Kidney epithelial cell (primary cell): ENCODE measurements at places on chromosomes 2 and 18.

GRCh38 chr2:28658369-28658768 lies 93.3 kb upstream of the PPP1CB start:
- no peak for DNase-seq

DNA sequence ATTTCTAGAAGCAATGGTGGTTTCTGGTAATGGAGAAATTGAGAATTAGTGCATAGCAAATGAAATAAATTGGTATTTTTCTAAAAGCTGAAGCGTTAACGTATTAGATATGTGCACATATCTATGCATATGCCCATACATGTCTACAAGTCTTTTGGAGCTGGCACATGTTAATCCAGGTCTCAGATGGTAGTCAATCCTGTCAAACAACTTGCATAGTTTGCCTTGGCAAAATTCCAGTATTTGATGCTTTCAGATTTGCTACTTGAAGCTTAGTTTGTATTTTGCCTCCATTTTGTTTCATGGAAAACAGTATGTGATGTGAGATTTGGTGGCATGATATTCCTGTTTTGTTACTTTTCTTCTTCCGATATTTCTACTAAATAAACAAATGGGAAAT lies 304.6 kb downstream of the PARD3B start:
- no peak for DNase-seq

DNA sequence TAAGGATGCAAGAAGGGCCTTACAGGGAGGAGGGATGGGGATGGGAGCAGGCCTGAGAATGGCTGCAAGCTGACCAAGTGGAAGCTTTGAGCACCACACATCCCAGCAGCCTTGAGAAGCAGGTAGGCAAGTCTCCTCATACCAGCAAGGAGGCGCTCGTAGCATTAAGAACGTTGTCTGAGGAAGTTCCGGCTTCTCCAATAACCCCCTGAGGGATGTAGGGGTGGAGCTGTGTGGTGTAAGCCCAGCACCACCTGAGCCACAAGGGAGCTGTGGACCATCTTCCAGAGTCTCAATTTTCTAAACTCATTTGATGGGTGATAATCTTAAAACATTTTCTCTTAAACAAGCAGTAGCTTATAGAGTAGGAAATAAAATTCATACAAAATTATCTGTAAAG lies 50.6 kb downstream of the ST3GAL5 start:
- no peak for DNase-seq

GRCh38 chr18:65753520-65753919 lies 2.7 kb downstream of the CDH7 start:
- peak; percentile 9 for DNase-seq

- DNase-seq, result no peak
Observed at GRCh38 chr2:38494394-38494793, 108.3 kb downstream of the HNRNPLL start.

- no peak for DNase-seq
Observed at GRCh38 chr2:16637304-16637703, 28.3 kb downstream of the CYRIA start.

DNA sequence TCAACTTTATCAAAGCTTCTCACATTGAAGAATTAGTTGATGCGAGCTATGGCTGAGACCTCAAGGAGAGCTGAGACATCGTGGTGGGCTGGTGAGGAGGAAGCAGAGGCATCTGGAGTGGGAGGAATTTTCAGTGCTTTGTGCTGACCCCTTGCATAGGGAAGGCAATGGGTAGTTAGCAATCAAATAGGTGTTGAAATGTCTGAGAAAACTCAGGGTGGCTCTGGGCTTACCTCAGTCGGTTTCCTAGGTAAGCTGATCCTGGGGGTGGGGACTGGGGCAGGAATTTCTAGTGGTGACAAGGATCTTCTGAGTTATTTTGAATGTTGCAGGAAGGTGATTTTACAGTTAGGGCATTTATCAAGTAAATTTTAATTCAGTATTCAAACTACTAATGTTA lies 20.7 kb upstream of the DPP10 start:
- DNase-seq, result no peak

GRCh38 chr2:178295115-178295514 lies 100.8 kb downstream of the OSBPL6 start:
- DNase-seq, result peak; percentile 54

DNA sequence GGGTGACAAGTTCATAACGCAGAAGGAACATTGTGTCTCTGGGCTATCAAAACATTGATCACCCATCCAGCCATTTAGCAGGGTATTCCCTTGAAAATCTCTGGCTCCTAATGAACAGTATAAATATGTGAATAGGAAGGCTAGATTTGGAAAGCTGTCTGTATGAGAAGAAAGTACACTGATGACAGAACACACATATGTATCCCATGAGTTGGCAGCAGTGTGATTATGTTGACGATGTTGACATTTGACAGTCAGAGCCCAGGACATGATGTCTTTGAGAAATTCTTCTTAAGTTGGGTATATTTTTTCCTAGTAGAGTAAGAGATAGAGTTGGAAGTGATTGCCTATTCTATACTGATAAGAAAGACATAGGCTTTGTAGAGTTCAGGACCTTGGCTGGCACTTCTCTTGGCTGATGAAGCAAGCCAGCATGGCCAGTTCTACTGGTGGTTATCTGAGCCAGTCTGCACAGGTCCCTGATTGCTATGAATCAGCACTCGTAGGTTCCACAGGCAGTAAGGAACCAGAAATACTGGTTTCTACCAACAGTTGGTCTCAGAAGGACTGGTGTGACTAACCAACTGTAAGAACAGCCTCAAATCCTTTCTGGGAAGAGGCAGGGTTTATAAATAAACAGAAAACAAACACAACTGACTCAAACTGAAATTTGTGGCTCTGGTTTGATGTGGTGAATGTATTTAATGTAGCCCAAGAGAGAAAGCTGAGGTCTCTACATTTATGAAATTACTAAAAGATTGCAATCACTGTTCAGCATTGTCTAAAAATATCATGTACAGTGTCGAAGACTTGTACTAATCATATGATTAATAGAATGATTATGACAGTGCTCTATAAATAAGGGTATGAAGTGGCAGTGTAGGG lies 43.9 kb upstream of the RAPH1 start:
- peak; percentile 59 for DNase-seq

GRCh38 chr2:194332799-194333490 lies 1324.1 kb upstream of the SLC39A10 start:
- no peak for DNase-seq

- no peak for DNase-seq
Observed at GRCh38 chr2:77296791-77297190, 225.4 kb downstream of the LRRTM4 start.

DNA sequence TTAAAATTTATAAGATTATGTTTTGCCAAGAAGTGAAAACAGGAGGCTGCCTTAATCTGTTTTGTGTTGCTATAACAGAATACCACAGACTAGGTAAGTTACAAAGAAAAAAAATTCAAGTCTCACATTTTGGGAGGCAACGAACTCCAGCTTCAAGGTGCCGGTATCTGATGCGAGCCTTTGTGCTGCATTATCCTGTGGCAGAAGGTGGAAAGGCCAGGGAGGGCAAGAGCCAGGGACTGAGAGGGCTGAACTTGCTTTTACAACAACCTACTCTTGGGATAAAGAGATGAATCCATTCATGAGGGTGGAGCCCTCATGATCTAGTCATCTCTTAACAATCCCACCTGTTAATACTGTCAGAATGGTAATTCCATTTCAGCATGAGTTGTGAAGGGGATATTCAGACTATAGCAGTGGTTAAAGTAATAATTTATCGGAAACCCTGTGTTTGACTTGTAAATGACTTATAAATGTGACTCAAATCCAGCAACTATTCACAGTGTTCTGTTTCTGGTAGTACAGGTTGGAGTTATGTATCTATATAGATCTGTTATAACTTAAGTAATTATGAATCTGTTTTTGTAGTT lies 3.7 kb downstream of the MTX2 start:
- DNase-seq, result no peak

DNA sequence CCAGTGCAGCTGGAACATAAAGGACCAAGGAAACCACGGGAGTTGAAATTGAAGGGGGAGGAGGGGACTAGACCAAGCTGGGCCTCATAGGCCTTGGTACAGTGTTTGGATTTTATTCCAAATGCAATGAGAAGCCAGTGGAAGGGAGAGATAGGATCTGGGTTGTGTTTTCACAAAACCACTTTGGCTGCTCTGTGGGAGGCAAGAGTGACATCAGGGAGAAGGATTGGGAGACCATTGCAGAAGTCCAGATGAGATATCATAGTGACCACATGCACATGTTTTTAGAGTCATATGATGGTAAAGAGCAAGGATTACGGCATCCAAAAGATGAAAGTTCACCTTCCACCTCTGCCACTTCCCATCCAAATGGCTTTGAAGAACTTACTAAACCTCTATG lies 210.2 kb downstream of the PAX3 start:
- DNase-seq, result no peak

DNA sequence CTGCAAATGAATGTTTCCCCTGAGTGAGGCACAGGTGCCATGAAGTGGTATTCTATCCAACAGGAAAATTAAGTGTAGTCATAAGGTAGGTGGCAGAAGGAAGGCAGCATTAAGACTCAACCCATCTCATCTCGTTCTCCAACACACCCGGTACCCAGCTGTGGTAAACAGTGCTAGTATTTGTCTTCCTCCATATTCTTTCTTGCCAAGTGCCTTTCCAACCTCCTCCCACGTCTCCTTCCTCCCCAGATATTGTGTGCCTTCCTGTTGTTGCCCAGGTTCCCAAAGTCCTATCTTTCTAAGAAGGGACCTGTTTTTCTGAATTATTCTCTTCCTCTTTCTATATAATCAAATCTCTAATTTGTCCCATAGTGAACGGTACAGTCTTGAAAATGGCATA lies 83.5 kb downstream of the CRIM1 start:
- DNase-seq, result no peak

GRCh38 chr2:28662044-28662443 lies 89.6 kb upstream of the PPP1CB start:
- no peak for DNase-seq

GRCh38 chr18:77671456-77672167 lies 422.0 kb downstream of the GALR1 start:
- no peak for DNase-seq

GRCh38 chr2:149901231-149901859 lies 313.8 kb upstream of the MMADHC start:
- no peak for DNase-seq

GRCh38 chr2:161379740-161380139 lies 36.4 kb upstream of the TBR1 start:
- no peak for DNase-seq

DNA sequence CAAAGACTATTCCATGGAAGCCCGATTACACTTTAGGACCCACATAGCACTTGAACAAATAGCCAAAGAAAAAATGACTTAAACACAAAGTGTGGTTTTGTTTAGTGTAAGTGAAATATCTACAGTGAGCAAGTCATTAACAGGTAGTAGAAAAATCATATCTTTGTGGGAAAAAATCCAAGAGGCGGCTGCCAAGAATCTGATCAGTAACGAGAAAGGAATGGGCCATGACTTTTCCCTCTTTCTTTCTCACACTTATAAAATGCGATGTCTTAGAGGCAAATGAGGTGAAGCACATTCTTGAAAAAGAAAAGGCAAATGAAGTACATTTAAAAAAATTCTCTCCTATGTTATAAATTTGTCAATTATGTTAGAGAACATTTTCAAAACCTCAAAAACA lies 12.9 kb upstream of the GEMIN6 start:
- DNase-seq, result no peak

DNA sequence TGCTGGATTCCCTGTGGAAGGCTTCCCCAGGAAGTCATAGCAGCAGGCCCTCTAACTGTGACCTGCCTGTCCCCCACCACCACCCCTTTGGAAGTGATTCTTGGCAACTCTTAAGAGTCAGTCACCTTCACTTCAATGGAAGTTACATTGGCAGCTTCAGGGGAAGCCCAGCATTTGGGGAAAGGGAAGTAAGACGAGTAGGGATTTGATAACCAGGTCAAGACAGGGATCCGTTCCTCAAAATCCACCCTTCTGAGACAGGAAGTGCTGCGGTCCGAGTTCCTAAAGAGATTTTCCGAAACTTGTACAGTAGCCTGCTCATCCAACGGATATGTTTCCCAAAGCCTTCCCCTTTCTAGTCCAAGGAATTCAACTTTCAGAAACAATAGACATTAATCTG lies 54.2 kb downstream of the MRPL35 start:
- no peak for DNase-seq
